ENCODE measurements at places on chromosomes 11 and 22.

DNA sequence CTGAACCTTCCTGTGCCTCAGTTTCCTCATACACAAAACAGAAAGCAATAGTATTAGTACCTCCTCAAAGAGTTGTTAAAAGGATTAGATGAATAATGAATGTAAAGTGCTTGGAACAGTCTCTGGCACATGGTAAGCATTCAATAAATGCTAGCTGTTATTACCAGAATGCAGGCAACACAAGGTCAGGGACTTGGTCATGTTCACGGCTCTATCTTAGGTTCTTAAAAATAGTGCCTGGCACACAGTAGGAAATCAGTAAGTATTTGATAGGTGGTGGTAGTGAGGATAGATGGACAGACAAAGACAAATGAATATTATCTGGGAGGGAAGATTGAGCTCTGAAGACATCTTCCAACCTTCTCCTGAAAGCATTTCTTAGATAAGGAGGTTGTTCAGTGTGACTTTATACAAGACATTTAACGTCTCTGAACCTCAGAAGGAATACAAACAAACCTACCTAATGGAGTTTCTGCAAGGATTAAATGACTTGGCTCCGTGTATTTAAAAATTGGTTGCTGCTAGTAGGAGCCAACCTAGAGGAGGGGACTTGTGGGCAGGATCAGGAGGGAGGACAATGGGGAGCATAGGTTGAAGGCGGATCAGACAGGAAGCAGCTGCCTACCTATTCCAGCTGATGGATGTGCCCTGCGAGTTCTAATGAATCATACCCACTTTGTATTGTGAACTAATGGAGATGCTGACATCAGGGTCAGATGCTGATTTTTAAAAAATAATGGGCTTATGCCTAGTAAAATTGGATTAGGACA lies 94.1 kb downstream of the DBX1 start:
- no peaks in the 10 kb centered on the region for H3K27me3 ChIP-seq
- no peaks in the 10 kb centered on the region for H3K4me1 ChIP-seq
- H3K36me3 ChIP-seq, result no peaks in the 10 kb centered on the region
- no peak for DNase-seq

- H3K4me1 ChIP-seq, result no peaks in the 10 kb centered on the region
- no peaks in the 10 kb centered on the region for H3K27me3 ChIP-seq
- H3K27ac ChIP-seq, result no peak overlapping the region
- no peak for DNase-seq
- H3K4me3 ChIP-seq, result no peak overlapping the region
These were observed 34.9 kb downstream of the P4HA3 start for GRCh38 chr11:74276581-74276980.

- no peak overlapping the region for H3K27ac ChIP-seq
- H3K27me3 ChIP-seq, result no peaks in the 10 kb centered on the region
- no peaks in the 10 kb centered on the region for H3K4me1 ChIP-seq
- no peaks in the 10 kb centered on the region for H3K36me3 ChIP-seq
- H3K4me3 ChIP-seq, result no peak overlapping the region
These were observed 207.1 kb upstream of the PLET1 start for GRCh38 chr11:112467721-112468120.

DNA sequence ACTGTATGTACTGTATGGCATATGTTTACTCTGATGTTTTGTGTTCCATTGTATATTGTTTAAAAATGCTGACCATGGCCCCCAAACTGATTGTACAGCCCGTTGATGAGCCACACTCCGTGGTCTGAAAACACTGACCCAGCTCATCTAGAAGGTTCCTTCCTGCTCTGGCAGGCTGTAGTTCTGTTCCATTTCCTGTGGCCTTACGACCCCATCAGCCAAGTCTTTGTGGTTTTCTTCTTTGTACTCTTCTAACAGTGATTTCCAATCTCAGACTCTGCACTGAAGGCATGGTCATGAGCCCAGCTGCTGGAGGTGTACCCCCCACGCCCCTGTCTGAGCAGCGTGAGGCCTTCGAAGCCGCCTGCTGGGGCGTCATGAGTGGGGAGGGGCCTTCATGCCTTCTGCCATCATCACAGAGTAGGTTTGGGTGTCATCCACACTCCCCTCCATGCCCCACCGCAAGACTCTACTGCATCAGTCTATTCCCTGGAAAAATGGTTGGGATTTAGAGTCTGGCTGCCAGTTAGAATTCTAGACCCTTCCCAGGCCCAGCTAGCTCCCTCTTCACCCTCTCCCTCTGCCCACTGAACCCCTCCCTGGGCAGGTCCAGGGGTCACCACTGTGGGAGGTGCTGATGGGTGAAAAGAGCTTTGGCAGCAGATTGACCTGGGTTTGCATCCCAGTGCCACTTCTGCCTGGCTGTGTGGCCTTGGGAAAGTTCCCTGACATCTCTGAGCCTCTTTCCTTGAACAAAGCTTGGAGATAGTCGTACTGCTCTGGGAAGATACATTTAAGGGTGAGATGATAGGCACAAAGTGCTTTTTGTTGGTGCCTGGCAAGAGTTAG lies 11.3 kb upstream of the C11orf96 start:
- no peaks in the 10 kb centered on the region for H3K36me3 ChIP-seq
- H3K27me3 ChIP-seq, result peaks cover 13% of the 10 kb centered on the region
- peaks cover 3% of the 10 kb centered on the region for H3K4me1 ChIP-seq
- H3K4me3 ChIP-seq, result no peak overlapping the region
- no peak overlapping the region for H3K27ac ChIP-seq
- DNase-seq, result no peak

- H3K27me3 ChIP-seq, result no peaks in the 10 kb centered on the region
- no peak overlapping the region for H3K4me3 ChIP-seq
- DNase-seq, result no peak
- no peaks in the 10 kb centered on the region for H3K36me3 ChIP-seq
These were observed 1102.6 kb downstream of the DLG2 start for GRCh38 chr11:84524422-84525051.

DNA sequence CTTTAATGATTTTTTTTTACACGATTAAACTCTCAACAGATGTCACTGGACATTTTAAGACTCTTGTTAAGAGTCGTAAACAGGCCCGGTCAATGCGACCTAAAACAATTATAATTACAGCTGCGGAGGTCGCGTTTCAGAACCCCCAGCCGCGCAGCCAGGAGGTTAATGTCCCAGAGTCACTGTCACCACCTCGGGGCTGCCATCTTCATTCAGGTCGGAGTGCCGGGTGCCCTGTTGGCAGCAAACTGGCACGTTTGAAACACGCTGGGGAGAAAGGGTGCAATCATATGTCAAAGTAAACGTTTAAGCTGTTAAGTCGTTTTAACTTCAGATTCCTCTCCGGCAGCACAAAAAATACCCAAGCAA lies 711 bp upstream of the PHF21B start:
- peak overlapping the region; percentile 58 for H3K4me3 ChIP-seq
- no peak for DNase-seq
- no peaks in the 10 kb centered on the region for H3K36me3 ChIP-seq
- peaks cover 10% of the 10 kb centered on the region for H3K4me1 ChIP-seq
- H3K27me3 ChIP-seq, result peaks cover 66% of the 10 kb centered on the region

GRCh38 chr11:7671347-7672215 lies 1.7 kb downstream of the CYB5R2 start:
- peaks cover 33% of the 10 kb centered on the region for H3K27me3 ChIP-seq
- H3K4me3 ChIP-seq, result no peak overlapping the region
- H3K4me1 ChIP-seq, result no peaks in the 10 kb centered on the region
- H3K27ac ChIP-seq, result no peak overlapping the region

DNA sequence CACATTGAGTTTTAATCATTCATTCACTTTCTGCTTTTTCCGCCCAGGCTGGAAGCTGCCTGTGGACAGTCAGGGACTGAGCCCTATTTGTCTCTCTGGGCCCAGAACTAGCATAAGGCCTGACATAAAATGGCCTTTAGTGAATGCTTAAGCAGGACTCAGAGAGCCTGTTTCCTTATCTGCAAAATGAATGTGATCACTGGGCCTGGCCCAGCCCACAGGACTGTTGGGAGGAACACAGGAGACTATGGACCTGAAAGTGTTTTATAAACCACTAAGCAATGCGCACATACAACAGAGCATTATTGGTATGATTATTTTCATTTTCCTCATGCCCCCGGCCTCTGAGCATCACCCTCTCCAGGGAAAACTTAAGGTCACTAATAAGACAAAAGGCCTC lies 3.9 kb upstream of the MYH9 start:
- no peaks in the 10 kb centered on the region for H3K36me3 ChIP-seq
- no peak overlapping the region for H3K4me3 ChIP-seq
- no peak for DNase-seq

- no peaks in the 10 kb centered on the region for H3K36me3 ChIP-seq
- no peak overlapping the region for H3K27ac ChIP-seq
- H3K4me1 ChIP-seq, result no peaks in the 10 kb centered on the region
- H3K27me3 ChIP-seq, result no peaks in the 10 kb centered on the region
These were observed 100.0 kb downstream of the PAX6 start for GRCh38 chr11:31711137-31711536.

- peaks cover 31% of the 10 kb centered on the region for H3K4me1 ChIP-seq
- no peaks in the 10 kb centered on the region for H3K27me3 ChIP-seq
- H3K27ac ChIP-seq, result no peak overlapping the region
These were observed 3.8 kb downstream of the INPPL1 start for GRCh38 chr11:72228229-72228843.

DNA sequence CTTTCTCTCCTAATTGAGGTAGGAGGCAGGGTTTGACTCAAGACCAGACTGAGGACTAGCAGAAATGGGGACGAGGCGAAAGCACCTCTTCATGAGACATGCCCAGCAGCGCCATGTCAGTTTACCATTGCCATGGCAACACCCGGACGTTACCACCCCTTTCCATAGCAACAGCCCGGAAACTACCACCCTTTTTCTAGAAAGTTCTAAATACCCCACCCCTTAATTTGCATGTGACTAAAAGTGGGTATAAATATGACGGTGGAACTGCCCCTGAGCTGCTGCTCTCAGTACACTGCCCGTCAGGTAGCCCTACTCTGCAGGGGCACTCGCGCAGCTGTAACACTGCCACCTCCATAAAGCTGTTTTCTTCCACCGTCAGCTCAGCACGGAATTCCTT lies 5.9 kb upstream of the RAC2 start:
- H3K4me1 ChIP-seq, result peaks cover 5% of the 10 kb centered on the region
- no peaks in the 10 kb centered on the region for H3K36me3 ChIP-seq
- DNase-seq, result no peak
- H3K4me3 ChIP-seq, result no peak overlapping the region

GRCh38 chr11:117223741-117224689 lies 7.9 kb downstream of the PCSK7 start:
- H3K4me3 ChIP-seq, result no peak overlapping the region
- no peaks in the 10 kb centered on the region for H3K27me3 ChIP-seq
- H3K4me1 ChIP-seq, result no peaks in the 10 kb centered on the region
- no peak overlapping the region for H3K27ac ChIP-seq

GRCh38 chr11:43758927-43759326 lies 78.4 kb downstream of the HSD17B12 start:
- no peaks in the 10 kb centered on the region for H3K27me3 ChIP-seq
- no peak overlapping the region for H3K27ac ChIP-seq
- H3K36me3 ChIP-seq, result peaks cover under 1% of the 10 kb centered on the region
- no peaks in the 10 kb centered on the region for H3K4me1 ChIP-seq

GRCh38 chr11:45948356-45948755 lies 25.9 kb downstream of the LARGE2 start:
- no peak overlapping the region for H3K4me3 ChIP-seq
- peaks cover 57% of the 10 kb centered on the region for H3K36me3 ChIP-seq
- H3K4me1 ChIP-seq, result no peaks in the 10 kb centered on the region
- peak overlapping the region; percentile 21 for H3K27ac ChIP-seq

GRCh38 chr11:45146072-45147016 lies at the start of gene PRDM11:
Gene PRDM11 (plus strand): TSS chr11:45146639. CDS start chr11:45181767, 35,128 bp downstream.
- H3K36me3 ChIP-seq, result no peaks in the 10 kb centered on the region
- peaks cover 14% of the 10 kb centered on the region for H3K4me1 ChIP-seq
- no peak for DNase-seq
- H3K27ac ChIP-seq, result peak within 1 kb of the TSS; percentile 55
- H3K27me3 ChIP-seq, result peaks cover 45% of the 10 kb centered on the region

DNA sequence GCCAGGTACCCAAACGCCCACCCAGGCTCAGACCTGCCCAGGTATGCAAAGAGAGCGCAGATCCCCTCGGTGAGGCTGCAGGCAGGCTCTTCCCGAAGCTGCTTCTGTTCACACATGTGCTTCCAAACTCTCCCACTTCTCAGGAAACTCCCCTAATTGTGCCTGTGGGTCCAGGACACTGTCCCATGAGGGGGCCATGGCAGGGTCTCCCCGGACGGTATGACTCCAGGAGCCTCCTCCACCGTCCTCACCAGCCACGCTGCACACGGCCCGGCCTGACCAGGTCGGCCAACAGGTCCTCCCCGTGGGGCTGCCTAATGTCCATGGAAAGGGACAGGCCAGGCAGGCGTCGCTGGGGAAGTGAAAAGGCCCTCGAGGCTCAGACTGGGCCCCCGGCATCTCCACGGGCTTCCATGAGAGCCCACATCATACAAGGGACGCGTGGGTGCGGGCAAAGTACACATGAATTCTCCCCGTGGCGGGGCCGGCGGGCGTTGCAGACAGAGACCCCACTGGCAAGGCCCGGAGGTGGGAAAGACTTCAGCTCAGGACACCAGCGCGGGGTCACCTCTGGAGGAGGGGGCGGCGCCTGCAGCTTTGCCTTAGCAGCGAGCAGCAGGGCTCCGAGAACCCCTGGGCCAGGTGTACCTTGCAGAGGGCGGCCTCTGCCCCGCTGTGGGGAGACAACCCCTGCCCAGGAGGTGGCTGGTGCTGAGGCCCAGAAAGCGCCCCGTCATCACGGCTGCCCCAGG lies 526.1 kb downstream of the BRD1 start:
- no peak for DNase-seq
- no peaks in the 10 kb centered on the region for H3K4me1 ChIP-seq
- no peaks in the 10 kb centered on the region for H3K36me3 ChIP-seq
- no peaks in the 10 kb centered on the region for H3K27me3 ChIP-seq

DNA sequence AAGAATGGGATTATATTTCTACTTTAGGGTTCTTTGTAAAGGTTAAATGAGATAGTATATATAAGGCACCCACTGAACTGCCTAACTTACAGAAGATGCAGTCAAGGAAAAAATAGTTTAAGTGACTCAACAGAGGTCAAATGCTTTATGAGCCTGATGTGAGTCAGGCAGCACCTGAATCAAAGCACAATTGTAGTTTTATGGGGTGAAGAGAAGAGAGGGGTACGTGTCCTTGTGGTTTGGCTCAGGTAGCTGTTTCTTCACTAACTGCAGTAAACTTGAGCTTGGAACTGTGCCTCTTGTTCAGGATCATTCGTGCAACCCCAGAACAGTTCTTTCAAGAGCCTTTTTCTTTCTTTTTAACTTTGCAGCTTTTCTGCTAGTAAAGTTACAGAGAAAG lies 125.2 kb upstream of the SPON1 start:
- H3K4me3 ChIP-seq, result no peak overlapping the region
- no peak overlapping the region for H3K27ac ChIP-seq
- no peaks in the 10 kb centered on the region for H3K36me3 ChIP-seq
- no peaks in the 10 kb centered on the region for H3K4me1 ChIP-seq
- DNase-seq, result no peak
- H3K27me3 ChIP-seq, result no peaks in the 10 kb centered on the region

DNA sequence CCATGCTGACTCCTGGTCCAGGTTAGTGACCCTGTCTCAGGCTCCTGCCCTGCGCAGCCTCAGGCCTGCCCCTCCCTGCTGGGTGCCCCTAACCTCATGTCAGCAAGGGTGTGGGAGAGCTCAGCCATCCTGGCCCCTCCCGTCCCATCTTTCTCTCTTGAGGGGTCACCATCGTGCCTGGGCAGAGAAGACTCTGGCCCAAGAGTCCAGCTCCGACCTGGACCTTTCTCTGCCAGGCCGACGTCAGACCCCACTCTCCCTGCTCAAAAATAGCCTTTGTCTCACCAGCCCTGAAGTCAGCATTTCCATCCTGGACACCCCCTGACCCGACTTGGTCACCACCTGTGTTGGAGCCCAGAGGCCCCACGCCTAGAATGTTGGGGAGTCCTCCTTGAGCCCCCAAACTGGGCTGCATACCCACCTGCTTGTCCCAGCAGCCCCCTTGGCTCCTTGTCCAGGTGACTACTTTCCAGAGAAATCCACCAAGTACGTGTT lies 4.9 kb downstream of the SCGB1C1 start:
- H3K36me3 ChIP-seq, result no peaks in the 10 kb centered on the region
- H3K27me3 ChIP-seq, result no peaks in the 10 kb centered on the region
- H3K4me3 ChIP-seq, result no peak overlapping the region
- H3K4me1 ChIP-seq, result peaks cover 14% of the 10 kb centered on the region
- H3K27ac ChIP-seq, result no peak overlapping the region

Measured in thymus (tissue), 14 donors.